ENCODE measurements at places on chromosomes 7 and 10. TPM values are rescaled to one million over a fixed set of nuclear protein-coding genes. Genes with fewer than 3 reads are reported as not detected.

- no peak for DNase-seq
Observed at GRCh38 chr7:34357946-34358345, 300.1 kb upstream of the NPSR1 start.

GRCh38 chr7:88637795-88638194 is 121.7 kb upstream of the ZNF804B start:
- DNase-seq, result no peak

GRCh38 chr10:116785282-116785681 is 42.9 kb upstream of the HSPA12A start:
- DNase-seq, result no peak

DNA sequence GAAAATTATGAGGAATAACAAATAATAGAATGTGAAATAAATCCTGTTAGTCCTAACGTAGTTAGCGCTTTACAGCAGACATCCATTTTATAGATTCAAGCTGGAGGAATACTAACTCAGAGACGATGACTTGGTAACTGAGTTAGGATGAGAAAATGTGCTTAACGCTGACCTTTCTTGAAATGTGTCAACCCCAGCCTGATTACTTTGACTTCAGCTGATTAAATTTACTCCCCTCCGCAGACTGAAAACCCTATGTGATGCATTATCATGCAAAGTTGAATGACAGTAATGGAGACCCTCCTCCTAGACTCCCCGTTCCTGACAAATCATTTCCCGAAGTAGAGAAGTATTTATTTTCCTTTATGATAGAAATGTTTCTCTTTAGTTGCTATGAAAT is 54.5 kb downstream of the WDFY4 start:
- no peak for DNase-seq

- DNase-seq, result no peak
Observed at GRCh38 chr10:110471566-110472139, 26.1 kb upstream of the DUSP5 start.

GRCh38 chr10:114613237-114613979 is 44.7 kb downstream of the ABLIM1 start:
- DNase-seq, result no peak

- no peak for DNase-seq
Observed at GRCh38 chr10:78214955-78215354, 181.3 kb downstream of the RPS24 start.

DNA sequence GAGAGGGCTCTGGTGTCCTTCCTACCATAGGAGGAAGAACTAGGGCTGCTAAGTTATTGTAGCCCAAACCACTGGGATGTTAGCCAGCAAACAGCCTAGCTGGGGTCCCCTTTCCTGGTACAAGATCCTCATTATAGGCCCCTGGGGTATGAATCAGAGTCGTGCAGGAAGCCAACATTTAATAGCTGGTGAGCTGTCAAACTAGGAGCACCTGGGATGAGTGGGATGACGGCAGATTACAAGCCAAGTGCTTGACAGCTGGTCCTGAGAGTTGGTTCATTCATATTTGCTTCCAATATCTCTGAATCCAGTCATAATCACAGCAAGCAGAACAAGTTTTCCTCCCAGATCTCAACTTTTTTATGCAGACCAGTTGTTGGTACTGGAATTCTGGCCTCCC is 25.1 kb upstream of the DNAJB12 start:
- no peak for DNase-seq

DNA sequence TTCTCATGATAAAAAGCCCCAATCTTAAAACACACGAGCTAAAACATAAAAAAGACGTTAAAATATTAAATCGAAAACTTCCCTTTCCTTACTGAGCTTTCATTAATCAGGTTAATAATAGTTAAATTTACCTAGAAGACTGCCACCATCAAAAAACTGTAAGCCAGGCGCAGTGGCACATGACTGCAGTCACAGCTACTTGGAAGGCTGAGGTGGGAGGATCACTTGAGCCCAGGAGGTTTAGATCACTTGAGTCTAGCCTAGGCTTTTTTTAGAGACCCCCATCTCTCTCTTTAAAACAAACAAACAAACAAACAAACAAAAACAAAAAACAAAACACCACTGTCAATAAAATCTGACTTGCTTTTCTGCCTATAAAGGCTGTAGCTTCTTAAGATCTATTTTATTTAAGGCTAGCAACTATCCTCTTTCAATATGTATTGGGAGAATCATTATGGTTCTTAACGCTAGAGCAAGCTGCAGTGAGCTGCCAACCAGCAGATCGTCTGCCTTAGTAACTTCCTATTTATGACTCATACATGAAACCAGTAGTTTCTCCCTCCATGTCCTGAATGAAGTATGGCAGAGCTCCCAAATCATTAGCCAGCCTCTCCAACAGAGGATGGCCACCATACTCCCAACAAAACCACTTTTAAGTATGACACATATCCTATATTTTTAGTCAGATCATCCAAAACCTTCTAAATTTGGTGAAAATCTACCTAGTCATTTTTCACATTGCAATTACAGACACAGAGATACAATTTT is 163.7 kb downstream of the SRPK2 start:
- DNase-seq, result no peak

WNT16 gene
- total RNA-seq, result not detected

ENO4 gene
- total RNA-seq, result not detected

- DNase-seq, result no peak
Observed at GRCh38 chr7:41133690-41134299, 569.1 kb downstream of the INHBA start.

AHR gene
- 139 TPM for total RNA-seq

LLCFC1 gene
- not detected for total RNA-seq

GRCh38 chr7:149871576-149871975 is 2.2 kb upstream of the ATP6V0E2 start:
- DNase-seq, result no peak

DNA sequence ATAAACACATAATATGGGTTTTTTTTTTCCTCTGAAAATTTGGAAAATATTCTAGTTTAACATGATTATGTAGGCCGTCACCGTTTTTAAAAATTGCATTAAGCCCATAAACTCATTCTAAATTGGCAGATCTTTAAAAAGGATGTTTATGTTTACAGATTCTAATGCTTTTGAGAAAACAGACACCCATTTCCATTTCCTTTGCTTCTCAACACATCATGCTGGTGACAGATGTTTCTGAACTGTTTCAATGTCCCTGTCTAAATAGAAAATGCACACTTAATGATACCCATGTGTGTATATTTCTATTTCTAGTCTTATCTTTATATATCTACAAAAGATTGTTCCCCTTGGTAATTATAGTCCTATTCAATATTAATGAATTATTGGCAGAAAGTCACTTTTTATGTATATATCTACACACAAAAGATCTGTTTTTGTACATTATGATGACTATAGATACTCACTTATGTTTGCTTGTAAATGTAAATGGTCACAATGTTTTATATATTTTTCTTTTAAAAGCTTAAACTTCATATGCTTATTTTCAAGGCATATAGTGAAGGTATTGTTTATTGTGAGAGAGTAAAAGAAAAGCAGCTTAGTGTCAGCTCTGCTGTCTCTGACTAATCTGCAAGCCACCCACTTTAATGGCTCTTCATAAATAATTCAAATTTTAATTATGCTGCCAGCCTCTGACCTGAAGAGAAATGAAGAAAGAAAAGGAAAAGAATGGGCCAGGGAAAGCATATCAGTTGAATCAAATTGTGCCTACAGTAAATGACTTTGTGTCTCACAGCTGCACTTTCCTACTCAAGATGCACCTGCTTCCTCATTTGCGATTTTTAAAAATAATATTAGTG is 179.4 kb downstream of the CACNA2D1 start:
- DNase-seq, result no peak

DNA sequence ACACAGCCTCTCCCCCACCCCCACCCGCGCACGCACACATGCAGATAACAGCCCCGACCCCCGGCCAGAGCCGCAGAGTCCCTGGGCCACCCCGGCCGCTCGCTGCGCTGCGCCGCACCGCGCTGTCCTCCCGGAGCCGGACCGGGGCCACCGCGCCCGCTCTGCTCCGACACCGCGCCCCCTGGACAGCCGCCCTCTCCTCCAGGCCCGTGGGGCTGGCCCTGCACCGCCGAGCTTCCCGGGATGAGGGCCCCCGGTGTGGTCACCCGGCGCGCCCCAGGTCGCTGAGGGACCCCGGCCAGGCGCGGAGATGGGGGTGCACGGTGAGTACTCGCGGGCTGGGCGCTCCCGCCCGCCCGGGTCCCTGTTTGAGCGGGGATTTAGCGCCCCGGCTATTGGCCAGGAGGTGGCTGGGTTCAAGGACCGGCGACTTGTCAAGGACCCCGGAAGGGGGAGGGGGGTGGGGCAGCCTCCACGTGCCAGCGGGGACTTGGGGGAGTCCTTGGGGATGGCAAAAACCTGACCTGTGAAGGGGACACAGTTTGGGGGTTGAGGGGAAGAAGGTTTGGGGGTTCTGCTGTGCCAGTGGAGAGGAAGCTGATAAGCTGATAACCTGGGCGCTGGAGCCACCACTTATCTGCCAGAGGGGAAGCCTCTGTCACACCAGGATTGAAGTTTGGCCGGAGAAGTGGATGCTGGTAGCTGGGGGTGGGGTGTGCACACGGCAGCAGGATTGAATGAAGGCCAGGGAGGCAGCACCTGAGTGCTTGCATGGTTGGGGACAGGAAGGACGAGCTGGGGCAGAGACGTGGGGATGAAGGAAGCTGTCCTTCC is 620 bp downstream of the EPO start:
- no peak for DNase-seq

DNA sequence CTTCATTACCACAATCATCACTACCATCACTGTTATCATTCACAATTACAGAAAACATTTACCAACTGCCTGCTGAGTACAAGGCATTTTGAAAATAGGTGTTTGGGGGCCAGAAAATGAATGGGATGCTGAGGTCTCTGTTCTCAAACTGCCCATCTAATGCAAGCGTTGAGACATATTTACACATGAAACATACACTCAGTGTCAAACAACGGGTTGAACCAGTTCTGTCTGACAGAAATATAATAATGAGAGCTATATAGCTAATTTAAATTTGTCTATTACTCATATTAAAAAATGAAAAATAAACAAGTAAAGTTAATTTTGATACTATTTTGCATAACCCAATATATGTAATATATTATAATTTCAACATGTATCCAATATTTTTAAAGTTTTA is 303.1 kb downstream of the KCNMA1 start:
- DNase-seq, result no peak

GRCh38 chr10:60871215-60871614 is 72.8 kb downstream of the RHOBTB1 start:
- no peak for DNase-seq

DNA sequence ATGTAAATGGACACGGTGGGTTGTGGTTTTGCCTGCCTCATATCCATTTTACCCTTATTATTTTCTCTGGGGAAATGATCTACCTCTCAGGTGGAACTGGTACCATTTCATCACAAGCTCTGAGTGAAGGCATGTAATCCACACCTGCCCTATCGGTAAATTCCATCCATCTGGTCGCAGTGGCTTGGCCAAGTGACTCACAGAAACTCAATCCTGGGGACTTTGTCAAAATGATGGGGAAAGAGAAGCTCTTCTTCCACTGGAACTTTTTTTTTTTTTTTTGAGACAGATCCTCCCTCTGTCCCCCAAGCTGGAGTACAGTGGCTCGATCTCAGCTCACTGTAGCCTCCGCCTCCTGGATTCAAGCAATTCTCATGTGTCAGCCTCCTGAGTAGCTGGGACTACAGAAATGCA is 48.2 kb upstream of the ANKRD1 start:
- DNase-seq, result no peak

Data from T-helper 17 cell (primary cell).